ENCODE measurements at places on chromosomes 3 and 15. TPM values are rescaled to one million over a fixed set of nuclear protein-coding genes. Genes with fewer than 3 reads are reported as not detected.

GRCh38 chr3:78867409-78868372 is 900.1 kb downstream of the ROBO1 start:
- DNase-seq: no peak

DNA sequence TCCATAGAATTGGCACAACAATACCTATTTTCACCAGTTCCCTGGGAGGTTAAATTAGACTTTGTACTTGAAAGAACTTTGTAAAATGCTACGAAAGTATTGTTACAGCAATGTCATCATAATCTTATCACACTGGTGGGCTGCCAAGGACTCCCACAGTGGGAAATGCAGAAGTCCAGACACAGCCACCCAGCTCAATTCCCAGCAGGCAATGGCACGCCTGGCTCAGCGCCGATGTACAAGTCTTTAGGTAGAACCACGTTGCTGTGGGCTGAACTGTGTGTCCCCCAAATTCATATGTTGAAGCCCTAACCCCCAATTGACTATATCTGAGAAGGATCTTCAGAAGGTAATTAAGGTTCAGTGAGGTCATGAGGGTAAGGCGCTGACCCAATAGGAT is 12.3 kb downstream of the MYO5C start:
- DNase-seq: no peak

DNA sequence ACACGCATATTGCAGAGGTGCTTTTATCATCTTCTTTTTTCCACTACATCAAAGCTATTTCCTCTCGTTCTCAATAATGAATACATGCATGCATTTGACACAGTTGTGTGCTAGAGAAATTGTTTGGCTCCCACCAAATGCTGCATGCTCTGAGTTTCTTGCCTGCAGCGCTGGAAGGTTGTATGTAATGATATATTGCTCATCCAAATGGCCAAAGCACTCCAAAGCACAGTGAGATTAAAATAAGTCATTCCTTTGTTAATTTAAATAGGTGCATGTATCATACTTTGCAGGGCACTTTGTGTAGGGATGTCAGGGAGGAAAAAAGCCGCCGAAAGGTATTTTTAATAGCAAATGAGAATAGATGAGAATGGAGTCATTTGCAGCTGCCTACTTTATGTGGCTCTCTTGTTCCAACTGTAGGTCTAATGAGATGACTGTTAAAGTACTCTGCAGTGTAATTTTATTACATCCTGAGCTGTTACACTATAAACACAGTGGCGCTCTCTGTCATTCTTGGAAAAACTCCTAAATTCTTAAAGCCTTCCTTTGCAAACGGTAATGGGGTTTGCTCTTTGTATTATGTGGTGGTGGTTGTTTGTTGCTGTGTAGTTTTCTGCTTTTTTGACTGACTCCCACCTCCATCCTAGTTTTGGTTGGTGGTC is 56.9 kb upstream of the SKOR1 start:
- no peak for DNase-seq

- DNase-seq: no peak
Measured at GRCh38 chr3:8562081-8562595, 60.5 kb downstream of the LMCD1 start.

DNA sequence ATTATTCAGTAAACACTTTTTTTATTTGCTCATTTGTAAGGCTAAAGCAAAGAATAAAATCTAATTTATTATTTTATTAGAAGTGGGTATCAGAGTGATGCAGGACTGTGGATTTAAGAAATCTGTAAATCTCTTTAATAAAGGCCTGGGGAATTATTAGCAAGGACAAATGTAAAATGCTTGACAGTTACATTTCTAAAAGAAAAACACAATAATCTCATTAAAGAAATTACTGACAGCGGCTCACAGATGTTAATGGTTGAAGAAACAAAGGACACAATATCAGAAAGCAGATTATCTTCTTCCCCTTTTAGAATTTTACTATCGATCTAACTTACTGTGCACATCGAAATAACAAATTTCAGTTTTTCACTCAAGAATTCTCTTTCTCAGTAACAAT is 262.1 kb upstream of the MEIS2 start:
- DNase-seq: no peak

DNA sequence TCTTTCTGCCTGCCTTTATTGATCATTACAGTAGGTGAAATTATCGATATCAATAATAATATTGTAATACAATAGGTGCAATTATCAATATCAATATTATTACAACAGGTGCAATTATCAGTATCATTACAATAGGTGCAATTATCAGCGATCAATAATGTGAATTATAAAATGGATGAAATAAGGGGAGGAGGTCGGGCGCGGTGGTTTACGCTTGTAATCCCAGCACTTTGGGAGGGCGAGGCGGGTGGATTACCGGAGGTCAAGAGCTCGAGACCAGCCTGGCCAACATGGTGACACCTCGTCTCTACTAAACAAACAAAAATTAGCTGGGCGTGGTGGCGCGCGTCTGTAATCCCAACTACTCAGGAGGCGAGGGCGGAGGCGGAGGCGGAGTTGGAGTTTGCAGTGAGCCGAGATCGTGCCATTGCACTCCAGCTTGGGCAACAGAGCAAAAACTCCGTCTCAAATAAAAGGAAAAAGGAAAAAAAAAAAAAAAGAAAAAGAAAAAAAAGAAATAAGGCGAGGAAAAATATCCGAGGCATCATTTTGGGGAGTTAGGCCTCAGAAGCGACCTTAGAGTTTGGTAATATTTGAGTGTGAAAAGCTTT is 611 bp upstream of the BNIP2 start:
- DNase-seq: peak; percentile 78

- no peak for DNase-seq
Measured at GRCh38 chr15:41633609-41634008, 26.6 kb upstream of the MGA start.

DNA sequence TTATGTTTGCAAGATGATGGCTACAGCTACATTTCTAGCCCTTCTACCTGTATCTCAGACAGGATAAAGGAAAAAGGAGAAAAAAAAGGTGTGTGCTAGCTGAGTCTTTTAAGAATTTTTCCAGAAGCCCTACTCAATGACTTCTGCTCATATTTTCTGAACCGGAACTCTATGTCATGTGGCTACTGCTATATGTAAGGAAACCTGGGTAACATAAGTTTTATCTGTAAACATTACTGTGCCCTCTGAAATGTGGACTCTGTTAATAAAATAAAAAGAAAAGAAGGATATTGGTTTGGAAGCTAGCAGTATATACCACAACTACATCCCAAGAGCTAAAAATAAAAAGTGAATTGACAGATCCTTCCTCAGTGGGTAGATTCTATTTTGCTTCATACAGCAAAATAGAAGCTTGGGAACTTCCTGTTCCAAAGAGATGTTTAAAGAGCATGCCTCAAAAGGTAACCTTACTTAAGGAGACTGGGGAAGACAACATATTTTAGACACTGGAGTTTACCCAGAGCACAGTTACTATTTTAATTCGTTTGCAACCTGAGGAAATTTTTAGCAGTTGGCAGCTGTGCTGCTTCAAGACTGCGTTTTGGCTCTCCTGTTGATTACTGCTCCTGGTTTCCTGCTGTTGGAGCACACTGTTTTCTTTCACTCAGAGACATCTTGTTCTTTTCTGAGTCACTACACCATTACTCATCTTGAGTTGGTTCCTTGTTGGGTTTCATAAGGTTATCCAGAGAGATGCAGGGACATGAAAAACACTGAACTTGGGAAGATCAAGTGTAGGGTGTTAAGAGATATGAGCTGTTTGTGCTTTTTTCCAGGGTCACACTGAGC is 280.7 kb downstream of the NFKBIZ start:
- no peak for DNase-seq

DNA sequence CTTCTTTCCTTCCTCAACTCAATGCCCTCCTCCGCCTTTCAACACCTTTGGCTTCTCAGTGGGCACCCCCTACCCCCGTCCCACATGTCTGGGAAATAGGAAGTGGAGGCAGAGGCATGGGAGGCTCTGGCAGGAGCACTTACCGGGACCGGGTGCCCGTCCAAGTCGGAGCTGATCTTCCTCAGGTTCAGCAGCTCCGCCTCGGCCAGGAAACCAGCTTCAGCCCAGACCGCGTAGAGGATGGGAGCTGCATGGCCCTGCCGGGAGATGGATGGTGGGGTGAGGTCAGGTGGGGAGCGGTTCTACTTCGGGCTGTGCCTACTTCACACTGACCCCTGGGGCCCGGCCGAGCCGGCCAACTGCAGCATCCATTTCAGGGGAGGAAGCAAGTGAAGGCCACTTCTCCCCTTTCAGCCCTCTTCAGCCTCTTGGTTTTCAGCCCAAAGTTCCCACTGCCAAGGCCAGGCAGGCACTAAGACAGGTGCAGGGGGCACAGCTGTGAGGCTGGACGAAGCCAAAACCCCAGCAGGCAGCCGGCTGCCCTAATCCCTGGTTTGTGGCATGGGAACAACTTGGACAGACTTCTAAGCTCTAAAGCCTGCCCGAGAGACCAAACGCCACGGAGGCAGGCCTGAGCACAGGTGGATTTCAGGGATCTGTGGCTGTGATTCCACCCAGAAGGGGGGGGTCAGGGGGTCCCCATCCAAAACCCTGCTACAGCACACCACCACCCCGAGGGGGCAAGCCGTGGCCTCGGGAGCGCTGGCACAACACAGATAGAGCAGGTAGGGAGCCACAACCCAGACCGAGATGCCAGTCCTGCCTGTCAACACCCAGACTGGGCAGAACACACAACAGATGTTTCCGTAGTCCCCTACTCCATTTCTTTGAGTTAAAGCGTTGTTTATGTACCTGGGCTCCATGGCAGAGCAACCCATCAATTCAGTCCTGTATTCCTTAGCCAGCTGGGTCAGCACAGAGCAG is 14.5 kb downstream of the TKT start:
- no peak for DNase-seq

- no peak for DNase-seq
Measured at GRCh38 chr3:152209776-152210175, 59.0 kb upstream of the MBNL1 start.

DNA sequence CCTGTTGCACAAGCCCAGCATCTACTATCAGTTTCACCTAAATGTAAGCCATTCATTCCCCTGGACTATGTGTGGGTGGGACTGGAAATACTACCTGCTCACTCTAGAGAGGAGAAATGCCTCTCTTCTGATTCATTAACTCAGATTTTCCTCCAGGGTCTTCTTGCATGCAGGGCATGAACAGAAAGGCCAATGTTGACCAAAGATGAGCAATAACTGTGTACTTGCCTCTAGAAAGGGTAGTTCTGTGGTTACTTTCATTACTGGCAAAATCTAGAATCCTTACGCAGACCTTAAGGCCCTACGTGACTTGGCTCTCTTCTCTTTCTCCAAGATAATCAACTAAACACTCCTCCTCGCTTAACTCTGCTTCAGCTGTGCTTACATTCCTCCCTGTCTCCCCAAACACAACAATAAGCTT is 81.4 kb upstream of the PSMD6 start:
- no peak for DNase-seq

Gene ROPN1B
- total RNA-seq: not detected

Gene GABRG3
- 0.50 TPM for total RNA-seq

Gene GCNT3
- not detected for total RNA-seq

Gene ASB14
- not detected for total RNA-seq

Gene IFT80
- total RNA-seq: 41.9 TPM

All from GM23338 (cell line).